Mucosa of descending colon (tissue), 3 donors: ENCODE measurements at places on chromosomes 2 and 18.

DNA sequence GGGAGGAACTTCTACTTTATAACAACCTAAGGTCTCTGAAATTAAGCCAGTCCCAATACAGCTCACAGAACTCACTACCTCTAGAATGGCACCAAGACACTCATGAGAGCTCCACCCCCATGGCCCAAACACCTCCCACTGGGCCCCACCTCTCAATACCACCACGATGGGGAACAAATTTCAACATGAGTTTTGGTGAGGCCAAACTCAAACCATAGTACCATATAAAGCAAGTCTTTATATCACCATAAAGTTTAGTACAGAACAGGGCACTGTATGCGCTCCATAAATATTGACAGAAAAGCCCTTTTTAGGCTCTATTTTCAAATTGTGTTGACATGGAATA, 3.3 kb downstream of the AFG3L2 start:
- DNase-seq: no peak

- peak; percentile 21 for DNase-seq
Observed at GRCh38 chr2:216740557-216741222, 45.3 kb upstream of the IGFBP5 start.

DNA sequence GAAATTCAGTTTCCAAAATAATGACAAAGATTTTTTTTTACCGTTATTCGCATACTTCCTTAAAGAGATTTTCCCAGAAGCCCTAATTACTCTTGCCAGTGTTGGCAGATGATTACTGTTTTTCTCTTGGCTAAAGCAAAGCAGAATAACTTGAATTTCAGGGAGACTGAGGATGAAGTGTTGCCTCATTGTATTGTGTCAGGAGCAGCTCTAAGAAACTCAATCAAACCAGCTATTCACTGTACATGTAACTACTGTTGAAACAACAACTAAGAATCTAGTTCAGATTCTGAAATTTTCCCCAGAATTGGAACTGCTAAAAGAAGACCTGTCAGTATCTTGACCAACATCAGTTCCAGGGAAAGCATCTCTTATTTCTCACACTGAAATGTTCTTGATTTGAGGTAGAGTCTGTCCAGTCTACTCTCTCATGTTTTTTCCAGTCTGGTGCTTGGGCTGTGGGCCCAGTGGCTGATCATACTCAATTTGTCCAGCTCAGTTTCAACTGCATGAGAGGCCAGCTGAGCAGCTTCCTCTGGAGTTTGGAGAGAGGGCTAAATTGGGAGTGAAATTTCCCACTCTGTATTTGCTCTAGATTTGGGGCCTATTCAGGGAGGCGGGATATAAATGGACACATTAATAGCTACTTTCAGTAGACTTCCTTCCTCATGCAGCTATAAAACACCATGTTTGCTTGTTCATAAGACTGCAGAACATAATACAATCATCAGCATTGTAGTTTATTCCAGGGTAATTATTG, 78.5 kb downstream of the PPP1R1C start:
- no peak for DNase-seq

- no peak for DNase-seq
Observed at GRCh38 chr2:107002735-107003134, 116.8 kb upstream of the ST6GAL2 start.

DNA sequence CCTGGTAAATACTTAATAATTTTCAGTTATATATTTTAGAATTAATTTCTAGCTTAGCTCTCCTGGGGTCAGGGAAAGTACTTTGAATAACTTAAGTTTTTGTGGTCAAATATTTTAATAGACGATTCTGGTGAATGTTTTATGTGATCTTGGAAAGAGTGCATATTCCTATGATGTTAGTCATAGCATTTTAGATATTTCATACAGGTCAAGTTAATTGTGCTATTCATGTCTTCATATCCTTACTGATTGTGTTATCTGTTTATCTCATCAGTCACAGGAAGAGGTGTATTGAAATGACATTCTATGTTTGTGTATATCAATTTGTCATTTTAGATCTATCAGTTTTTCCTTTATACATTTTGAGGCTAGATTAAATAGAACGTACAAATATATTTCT, 576.2 kb downstream of the CPS1 start:
- no peak for DNase-seq

DNA sequence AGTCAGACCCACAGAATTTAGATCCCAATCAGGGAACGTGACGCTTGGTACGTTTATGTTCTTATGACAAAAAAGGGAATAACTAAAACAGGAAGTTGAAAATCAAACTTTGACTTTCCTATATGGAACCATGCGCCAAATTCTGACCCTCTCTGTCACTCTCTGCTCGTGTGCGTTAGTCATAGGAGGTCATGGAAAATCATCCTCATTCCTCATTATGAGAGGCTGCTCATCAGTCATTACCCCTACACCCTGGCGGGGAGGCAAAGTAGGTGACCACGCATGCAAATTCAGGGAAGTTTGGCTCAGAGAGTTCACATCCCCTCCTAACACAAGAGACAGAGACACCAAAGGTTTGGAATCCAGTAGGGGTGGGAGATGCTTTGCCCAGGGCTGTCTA, 15.5 kb downstream of the IL1F10 start:
- DNase-seq: no peak

DNA sequence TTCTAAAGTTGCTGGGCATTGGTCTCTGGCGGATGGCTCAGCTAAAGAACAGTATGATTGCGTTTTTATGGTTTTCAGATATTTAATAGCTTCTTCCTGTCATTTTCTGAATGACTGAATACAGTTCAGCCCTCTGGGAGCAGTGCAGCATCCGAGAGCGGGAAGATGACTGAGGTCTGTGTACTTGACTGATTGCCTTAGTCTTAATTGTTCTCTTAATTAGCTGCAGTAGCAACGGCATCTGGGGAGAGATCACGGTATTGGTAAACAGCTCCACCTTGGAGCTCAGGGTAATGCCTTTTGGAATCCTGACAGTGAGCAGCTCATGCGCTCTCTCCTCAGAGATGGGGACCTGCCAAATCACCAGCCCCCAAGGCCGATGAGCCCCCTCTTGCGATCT, 481.4 kb upstream of the SPRED2 start:
- no peak for DNase-seq

DNA sequence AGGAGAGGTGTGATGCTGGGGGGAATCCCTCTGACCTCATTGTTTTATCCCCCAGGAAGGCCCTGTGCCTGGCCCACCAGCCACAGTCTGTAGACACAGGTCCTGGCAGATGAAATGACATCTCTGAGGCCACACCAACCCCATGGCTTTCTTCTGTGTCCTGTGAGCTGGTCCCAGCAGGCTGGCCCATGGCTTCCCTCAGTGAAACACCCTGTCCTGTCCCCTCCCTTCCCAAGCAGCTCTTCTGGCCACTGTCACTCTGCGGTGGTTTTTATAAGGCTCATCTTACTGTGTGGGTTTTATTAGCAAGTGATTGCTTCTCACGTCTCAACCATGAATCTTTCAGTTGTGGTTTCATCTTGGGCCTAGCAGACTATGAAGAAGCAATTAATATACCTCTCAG, 102.8 kb upstream of the STPG4 start:
- DNase-seq: no peak

- DNase-seq: no peak
Observed at GRCh38 chr2:168494190-168494711, 38.2 kb downstream of the CERS6 start.

DNA sequence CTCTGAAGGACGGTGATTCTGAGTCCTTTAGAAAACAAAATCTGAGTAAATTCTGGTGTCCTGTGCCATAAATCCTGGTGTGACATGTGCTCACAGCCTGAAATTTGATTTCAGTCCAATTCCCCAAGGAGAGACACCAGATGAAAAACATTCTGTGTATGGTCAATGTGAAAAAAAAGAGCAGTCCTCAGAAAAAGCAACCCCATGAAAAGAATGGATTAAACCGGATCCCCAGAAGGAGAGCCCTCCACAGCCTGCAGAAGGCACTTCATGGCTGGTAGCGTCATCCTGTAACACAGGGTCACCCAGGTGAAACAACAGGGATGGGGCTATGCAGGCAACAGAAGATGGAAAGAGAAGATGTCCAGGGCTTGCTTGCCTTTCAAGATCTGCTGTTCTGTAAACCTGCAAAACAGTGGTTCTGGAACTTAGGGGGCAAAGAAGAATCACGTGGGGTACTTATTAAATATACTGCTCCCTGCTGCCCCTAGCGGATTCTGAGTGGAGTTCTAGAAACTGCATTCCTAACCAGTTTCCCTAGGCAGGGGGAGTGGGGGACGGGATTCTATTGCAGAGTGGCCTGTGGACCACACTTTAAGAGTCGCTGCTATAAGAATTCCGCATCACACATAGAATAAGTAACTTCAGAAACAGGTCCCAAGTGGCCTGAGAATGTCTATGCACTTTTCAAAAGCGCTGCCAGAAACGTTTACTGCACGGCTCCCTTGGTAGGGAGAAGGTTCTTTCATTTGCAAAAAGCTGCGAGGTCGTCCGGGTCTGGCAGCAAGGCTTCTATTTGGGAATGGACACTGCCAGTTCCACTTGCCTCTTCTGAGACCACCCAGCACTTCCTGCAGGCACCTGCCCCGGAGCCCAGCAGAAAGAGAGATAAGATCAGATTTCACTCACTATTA, 118.9 kb upstream of the ARL5A start:
- DNase-seq: no peak

DNA sequence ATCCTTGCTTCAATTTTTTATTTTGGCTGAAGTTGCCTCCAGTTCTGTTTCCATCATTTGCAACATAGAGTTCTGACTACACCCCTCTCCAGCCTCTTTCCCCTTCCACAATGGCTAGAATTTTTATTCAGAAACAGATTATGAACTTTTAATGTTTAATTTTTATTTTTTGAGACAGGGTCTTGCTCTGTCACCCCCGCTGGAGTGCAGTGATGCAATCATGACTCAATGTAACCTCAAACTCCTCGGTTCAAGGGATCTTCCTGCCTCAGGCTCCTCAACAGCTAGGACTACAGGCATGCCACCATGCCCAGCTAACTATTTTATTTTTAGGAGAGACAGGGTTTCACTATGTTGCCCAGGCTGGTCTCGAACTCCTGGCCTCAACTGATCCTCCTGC, 2.8 kb downstream of the NTSR2 start:
- DNase-seq: no peak

DNA sequence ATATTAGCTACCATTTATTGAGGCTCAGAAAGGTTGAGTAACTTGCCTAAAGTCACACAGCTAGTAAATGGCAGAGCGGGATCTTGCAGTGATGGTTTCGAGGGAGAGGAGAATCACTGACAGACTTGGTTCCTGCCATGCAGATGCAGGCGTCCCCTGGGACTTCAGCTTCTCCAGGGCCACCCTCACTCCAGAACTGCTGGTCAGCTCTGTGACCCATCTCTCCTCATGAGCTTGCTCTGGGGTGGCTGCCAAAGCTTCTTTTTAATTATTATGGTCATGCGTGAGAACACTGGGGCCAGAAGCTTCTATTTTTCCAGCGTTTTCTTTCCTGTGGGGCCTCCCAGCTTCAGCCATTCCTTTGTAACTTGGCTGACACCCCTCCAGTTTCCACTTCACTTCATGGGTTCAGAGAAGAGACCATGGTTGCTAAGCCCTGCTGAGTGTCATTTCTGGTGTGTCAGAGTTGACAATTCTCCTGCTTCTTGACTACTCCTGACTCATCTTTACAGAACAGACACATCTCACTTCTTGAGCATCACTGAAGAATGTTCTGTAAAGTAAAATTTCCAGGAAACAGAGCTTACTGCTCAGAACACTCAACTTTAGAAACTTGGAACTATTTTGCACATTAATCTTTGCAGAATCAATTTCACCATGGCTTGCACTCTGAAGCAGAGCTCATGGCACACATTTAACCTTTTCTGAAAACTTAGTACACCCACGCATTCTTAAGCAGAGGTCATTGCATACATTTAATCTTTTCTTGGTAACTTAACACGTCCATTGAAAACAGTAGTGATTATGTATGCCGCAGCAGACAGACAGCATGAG, 70.4 kb downstream of the IL1R2 start:
- no peak for DNase-seq

- no peak for DNase-seq
Observed at GRCh38 chr2:111071600-111072171, 49.0 kb upstream of the BCL2L11 start.

- DNase-seq: peak; percentile 45
Observed at GRCh38 chr2:44244135-44244871, 31.0 kb upstream of the SLC3A1 start.

DNA sequence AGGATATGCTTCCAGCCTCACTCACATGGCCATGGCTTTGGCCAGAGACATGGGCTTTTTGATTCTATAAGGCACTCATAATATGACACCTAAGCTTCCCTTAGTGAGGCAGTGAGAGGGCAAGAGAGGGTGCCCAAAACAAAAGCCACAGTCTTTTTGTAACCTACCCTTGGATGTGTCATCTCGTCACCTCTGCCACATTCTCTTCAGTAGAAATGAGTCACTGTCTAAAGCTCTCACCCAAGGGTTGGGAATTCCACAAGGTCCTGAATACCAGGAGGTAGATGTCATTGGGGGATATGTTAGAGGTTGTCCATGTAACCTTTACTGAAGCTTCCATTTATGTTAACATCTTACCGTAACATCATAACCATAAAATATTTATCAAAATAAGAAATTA, 108.4 kb downstream of the ALMS1 start:
- DNase-seq: no peak

DNA sequence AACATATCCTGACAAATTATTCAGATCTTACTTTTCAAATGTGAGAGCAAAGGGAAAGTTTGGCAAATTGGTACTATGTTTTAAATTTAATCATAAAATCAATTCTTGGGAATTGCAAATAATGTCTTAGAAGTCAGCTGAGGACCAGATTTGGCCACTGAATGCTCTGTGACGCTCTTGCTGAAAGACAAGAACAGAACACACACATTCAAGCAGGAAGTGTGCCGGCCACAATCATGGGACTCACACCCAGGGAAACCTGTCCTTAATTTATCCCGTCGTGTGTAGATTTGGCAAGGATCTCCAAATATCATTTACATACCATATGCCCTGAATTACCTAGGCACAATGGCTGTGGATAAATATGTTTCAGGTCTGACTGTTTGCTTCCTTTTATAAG, 253.1 kb downstream of the TCF4 start:
- DNase-seq: no peak

- DNase-seq: no peak
Observed at GRCh38 chr2:208970070-208970469, 453.8 kb upstream of the MAP2 start.

DNA sequence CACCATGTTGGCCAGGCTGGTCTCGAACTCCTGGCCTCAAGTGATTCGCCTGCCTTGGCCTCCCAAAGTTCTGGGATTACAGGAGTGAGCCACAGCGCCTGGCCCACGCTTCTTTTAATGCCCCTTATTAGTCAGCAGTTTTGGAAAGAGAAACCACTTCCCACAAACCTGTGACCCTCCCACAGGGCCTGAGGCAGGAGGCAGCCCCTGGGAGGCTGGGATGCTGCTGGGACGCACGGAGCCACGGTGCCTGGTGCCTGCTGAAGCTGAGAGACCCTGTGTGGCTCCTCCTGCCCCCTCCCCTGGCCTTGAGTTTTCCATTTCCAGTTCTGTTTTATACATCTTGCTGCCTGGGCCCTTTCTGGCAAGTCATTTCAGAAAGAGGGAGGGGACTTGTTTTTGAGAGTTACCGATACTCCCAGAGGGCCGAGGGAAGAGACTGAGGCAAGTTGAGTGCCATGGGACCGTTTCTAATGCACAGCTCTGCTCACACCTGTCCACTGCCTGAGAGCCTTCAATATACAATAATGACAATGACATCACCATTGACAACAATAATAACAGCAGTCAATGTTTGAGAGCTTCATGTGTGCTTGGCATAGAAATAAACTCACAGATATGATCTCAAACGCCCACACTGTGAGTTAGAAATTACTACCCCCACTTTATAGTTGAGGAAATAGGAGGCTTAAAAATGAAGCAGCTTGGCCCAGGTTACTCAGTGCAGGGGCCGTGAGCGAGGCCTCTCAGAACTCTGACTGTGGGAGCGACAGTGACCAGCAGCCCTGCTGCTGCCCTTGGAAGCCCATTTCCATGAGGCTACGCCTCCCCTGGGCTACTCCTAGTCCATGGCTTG, 78.1 kb upstream of the YWHAQ start:
- no peak for DNase-seq
